ENCODE measurements at places on chromosomes 13 and 19.

GRCh38 chr13:57286511-57287098 is 119.6 kb downstream of the PRR20E start:
- no peak for DNase-seq

DNA sequence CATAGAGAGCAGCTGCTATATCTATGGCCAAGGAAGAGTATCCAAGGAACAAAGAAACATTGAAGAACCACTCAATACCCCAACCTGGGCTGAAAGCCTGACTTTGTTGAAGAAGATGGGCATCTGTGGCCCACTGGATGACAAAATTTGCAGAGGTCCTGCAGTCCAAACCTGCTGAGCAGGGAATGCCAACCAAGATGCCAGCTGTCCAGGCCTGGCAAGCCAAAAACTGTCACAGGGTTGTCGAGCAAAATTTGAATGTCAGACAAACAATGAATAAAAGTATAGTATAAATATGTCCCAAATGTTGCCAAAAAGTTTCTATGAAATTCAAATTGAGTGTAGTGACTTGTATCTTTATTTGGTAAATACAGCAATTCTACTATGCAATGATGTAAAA is 1040.2 kb downstream of the PCDH9 start:
- no peak for DNase-seq

- no peak for DNase-seq
Measured at GRCh38 chr19:53388904-53389303, 6.0 kb upstream of the ZNF765 start.

DNA sequence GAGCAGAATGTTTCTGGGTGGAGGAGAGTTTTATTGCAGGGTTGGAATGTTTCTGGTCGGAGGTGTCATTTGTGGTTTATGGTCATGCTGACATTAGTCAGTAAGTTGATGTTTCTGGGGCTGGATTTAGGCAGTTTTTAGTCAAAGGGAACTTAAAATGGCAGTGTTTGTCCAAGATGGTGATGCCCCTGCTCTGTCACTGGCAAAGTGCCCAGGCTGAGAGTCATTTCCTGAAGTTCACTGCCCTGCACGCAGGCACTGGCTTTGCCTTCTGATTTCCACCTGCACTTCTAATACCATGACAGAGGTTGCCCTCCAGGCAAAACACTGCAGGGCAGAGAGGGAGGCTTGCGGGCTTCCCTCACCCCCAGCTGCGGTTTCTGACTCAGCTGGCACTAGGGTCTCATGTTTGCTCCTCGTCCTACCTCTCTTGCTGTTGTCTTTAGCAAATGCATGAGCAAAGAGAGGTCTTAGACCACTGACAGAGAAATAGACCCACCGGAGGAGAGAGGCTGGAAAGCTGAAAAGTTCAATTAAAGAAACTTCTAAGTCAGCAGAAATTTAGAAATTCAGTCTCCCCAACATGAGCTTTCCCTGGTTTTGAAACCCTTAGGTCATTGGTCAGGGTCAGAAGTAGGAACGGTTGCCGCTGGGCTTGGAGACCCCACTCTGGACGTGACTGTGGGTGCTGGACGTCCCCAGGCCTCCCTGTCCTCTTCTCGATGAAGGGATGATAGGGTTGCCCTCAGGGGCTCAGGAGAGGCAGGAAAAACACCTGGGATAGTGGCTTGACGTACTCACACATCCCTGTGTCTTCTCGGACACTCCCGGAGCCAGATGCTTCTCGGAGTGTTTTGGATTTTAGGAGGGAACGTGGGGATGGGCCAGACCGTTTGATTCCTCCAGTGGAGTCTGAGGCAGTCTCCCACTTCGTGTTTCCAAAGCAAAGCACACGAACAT is 26.3 kb downstream of the TMEM255B start:
- no peak for DNase-seq

GRCh38 chr19:34082289-34083077 is 89.8 kb upstream of the LSM14A start:
- DNase-seq, result no peak

DNA sequence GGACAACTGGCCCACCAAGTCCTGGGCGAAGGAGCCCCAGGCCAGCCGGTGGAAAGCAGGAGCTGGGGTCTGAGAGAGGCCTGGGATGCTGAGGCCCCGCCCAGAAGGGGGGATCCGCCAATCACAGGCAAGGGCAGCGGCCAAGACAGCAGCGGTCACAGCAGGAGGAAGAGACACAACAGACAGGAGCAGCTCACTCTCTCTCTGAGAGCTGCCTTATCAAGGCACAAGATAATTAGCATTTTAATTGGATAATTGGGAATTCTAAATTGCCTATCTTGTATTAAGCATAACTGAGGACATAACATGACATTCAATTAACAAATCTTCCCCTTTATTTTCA is 46.2 kb downstream of the CEBPG start:
- DNase-seq, result no peak

DNA sequence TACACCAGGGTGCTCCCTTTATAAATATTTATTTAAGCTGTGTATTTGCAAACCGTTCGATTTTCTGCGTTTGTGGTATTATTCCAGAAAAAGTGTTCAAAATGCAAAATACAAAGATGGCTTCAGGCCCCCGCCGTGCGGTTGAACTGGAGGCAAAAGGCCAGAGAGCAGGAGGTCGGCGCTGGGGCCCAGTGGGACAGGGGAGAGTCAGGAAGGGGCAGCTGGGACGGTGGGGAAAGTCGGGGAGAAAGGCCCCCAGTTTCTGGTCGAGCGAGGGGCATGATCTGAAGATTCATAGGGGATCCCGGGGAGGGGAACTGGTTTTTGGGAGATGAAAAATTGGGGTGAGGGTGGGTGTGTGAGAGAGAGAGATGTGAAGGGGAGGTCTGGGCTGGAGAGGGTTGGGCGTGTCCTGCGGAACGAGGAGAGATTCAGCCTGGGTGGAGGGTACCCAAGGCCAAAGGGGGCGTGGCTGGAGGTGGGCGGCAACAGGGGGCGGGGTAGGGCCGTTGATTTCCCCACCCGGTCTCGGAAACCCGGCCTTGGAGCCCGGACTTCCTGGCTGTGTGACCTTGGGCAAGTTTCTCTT is 678 bp downstream of the ISOC2 start:
- DNase-seq, result no peak

- DNase-seq, result no peak
Measured at GRCh38 chr19:43306097-43306496, 36.8 kb upstream of the PSG9 start.

GRCh38 chr13:110311443-110312338 is 4.6 kb downstream of the COL4A2 start:
- no peak for DNase-seq

- DNase-seq, result no peak
Measured at GRCh38 chr13:91426913-91427312, 28.5 kb downstream of the GPC5 start.

- no peak for DNase-seq
Measured at GRCh38 chr19:27738569-27739193, 1474.3 kb downstream of the UQCRFS1 start.

GRCh38 chr19:3282155-3282554 is 57.7 kb downstream of the CELF5 start:
- DNase-seq, result no peak

DNA sequence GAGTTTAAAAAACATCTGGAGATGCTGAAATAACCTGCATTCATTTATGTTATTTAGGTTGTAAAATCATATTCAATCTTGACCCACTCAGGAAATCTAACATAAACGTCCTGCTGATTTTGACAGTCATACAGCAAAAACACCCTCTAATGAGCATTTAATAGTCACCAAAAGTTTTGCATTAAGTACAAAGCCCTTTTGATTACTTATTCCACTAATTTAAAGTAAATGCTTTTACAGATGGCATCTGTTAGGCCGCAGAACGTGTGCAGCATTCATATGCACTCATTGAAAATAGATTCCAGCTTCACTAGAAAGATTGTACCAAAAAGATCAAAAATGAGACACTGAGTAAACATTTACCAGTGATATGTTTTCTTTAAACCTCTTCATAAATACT is 1295.1 kb downstream of the EFNB2 start:
- no peak for DNase-seq

- DNase-seq, result no peak
Measured at GRCh38 chr19:8484331-8484894, 18.0 kb downstream of the PRAM1 start.

DNA sequence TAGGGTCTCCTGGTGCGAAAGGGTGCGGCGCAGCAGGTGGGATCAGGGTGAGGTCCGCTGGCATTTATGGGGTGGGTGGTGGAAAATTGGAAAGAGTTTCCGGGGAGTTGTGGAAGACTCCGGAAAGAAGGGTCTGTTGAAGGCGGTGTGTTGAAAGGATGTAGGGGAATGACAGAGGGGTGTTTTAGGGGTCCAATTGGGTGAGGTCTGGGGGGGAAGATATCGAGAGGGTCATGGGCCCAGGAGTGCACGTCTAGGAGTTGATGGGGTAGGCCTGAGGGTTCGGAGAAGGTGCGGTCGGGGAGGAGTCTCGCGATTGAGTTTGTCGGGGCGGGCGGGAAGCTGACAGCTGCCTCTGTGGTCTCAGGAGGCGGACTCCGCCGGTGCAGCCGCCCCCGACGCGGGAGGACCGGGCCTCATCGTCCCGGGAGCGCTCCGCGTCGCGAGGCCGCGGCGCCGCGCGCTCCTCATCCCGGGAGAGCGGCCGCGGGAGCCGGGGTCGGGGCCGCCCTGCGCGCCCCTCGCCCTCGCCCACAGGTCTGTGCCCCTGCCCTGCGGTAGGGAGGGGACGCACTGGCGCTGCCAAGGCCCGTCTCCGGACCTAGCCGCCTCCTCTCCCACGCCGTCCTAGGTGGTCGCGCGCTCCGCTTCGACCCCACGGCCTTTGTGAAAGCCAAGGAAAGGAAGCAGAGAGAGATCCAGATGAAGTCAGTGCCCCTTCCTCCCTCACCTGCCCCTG is 7.0 kb downstream of the PGLYRP1 start:
- DNase-seq, result no peak

GRCh38 chr13:106036870-106037269 is 498.6 kb downstream of the EFNB2 start:
- DNase-seq, result no peak

DNA sequence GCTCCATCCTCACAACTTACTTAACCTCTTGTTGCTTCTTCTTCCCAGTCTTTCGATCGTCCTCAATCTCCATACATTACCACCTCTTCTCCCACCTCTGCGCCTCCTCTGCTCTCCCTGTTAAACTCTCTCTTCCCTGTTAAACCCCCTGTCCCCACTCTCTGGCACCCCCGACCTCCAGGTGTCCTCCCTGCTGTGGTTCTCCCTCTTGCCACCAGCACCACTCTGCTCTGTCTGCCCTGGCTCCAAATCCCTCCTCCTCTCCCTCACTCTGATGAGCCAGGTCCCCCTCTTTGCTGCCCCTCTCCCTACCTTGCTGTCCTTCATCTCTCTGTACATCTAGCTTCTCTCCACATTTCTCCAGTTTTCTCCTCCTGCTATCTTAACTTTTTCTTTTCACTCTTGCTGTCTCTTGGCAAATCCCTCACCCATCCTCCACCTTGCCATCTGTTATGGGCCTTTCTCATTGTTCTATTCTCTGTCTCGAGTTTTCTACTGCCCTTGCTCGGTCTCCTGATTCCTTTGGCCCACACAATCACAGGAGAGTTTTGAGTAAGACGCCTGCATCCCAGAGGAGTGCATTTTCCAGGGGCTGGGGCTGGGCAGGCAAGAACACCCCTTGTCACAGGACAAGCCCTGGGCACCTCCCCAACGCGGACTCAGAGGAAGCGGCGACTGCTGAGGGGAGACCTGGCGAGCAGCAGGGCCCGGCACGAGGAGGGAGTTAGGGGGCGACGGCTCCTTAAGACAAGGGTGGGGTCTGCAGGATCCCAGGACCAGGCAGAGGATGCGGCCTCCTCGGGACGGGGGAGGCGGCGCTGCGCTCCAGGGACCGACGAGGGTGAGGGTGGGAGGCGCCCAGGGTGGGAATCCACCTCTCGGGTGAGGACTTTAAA is 21.4 kb upstream of the ERVV-1 start:
- DNase-seq, result no peak

DNA sequence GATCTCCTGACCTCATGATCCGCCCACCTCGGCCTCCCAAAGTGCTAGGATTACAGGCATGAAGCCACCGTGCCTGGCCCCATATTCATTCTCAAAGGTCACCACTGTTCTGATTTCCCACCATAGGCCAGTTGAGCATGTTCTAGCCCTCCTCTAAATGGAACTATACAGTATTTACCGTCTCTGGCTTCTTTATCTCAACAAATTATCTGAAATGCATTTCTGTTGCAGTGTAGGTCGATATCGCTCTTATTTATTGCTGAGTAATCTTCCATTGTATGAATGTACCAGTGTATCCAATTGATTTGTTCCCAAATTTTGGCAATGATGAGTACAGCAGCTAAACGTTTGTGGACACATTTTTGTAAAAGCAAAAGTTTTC is 15.4 kb downstream of the SLC1A5 start:
- DNase-seq, result no peak

DNA sequence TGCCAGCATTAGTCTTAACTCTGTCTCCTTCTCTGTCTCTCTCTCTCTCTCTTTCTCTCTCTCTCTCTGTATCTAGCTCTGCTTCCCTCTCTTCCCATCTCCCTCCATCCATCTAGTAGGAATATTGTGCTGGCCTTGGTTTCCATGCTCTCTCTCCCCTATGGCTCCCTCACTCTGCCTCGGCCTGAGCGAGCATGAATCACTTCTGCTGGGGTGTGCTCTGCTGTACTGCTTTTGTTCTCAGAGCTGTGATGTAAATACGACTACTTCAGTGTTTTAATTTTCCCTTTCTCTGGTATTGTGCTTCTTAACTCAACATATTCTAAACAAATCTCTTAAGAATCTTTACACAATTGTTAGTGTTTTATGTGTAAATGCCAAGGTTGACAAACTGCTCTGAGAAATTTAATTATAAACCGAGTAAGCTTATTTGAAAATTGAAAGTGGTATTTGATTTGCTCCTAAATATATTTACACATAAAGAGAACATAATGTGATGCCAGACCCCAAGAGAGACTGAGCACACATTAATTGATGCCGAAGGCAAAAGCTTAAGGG is 211.5 kb upstream of the KL start:
- no peak for DNase-seq

- DNase-seq, result no peak
Measured at GRCh38 chr13:97307882-97308624, 85.9 kb downstream of the MBNL2 start.

DNA sequence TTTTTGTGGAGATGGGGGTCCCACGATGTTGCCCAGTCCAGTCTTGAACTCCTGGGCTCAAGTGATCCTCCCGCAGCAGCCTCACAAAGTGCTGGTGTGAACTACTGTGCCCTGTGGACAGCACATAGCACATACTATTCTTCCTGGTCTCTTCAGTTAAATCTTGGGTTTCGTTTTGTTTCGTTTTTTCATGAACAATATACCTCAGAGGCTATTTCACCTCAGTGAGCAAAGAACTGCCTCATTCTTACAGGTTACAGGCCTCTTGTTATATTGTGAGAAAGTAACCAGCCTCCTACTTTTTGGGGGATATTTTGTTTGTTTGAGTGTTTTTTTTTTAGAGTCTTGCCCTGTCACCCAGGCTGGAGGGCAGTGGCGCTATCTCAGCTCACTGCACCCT is 1.3 kb upstream of the C3 start:
- DNase-seq, result no peak

- DNase-seq, result no peak
Measured at GRCh38 chr19:53657778-53658177, 26.0 kb downstream of the DPRX start.

GRCh38 chr13:101452519-101453485 is at the start of gene ITGBL1:
ITGBL1 (plus strand) TSS chr13:101452675; CDS start chr13:101452834, 159 bp downstream.
- DNase-seq, result no peak

Data from stimulated activated CD4-positive, alpha-beta T cell treated with anti-CD3 and anti-CD28 coated beads, TNF-alpha, amount 100 ng/mL, for 4 hours (primary cell).